SK-N-SH (cell line): ENCODE measurements at places on chromosomes 4 and X.

DNA sequence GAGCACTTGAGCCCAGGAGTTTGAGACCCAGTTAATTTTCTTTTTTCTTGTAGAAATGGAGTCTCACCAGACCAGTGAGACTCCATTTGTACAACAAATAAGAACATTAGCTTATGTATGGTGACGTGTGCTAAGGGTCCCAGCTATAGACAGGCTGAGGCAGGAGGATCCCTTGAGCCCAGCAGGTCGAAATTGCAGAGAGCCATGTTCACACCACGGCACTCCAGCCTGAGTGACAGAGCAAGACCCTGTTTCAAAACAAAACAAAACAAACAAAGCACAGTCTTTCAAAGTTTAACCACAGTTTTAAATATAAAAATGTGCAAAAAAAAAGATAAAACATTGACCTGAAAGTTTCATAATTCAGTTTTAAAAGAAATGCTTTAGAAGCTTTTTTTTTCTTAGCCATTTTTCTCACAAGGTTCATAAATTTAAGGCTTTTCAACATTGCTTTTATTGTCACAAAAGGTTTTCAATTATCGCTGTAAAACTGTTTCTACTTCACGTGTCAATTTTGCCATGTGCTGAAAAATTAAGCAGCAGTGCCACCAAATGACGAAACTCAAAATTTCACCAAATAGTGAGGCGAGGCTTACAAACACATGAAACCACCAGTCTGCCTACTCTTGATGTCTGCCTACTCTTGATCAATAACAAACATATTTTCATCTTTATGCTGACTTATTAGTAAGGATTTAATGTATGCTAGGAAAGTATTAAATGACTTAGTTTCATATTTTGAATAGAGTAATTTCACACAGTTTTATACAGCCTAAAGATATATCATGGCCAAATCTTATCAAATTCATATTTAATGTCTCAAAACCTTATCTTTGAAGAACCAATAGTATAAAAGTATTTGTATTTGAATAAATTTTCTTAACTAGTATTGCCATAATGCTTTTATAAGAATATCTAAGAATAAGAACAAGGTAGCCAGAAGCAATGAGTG is 126.3 kb downstream of the NEK1 start:
- DNase-seq, result peak; percentile 43

DNA sequence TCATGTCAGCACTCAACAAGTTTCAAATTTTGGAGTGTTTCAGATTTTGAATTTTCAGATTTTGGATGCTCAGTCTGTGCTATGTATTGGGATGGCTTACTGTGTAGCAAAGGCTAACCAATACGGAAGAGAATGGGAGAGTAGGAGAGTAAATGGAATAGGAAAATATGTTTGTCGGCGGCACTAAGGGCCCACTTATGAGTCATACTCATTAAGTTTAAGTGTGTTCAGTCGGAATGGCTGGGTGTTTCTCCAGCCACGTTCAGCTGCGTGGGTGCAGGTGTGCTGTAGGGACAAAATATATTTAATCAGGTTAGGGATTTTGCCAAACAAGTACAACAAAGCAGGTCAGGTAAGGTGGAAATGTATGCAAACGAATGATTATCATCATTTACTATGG is 13.6 kb downstream of the FTHL17 start:
- no peak for DNase-seq

DNA sequence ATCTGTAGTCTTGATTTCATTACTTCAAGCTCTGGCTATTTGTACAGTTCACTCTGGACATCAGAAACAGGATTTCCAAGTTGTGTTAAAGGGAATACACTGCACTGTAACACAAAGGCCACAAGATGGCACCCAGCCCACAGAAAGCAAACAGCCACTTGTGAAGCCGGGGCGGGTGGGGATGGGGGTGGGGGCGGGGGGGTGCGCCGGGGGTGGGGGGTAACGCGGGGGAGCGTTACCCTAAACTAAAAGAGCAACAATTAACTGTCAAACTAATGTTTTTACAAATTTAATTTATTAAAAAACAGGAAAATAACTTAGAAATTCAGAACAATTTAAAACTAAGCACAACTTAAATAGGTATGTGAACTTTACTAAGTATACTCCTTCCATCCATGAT is 27.3 kb downstream of the PRDX4 start:
- peak; percentile 67 for DNase-seq

DNA sequence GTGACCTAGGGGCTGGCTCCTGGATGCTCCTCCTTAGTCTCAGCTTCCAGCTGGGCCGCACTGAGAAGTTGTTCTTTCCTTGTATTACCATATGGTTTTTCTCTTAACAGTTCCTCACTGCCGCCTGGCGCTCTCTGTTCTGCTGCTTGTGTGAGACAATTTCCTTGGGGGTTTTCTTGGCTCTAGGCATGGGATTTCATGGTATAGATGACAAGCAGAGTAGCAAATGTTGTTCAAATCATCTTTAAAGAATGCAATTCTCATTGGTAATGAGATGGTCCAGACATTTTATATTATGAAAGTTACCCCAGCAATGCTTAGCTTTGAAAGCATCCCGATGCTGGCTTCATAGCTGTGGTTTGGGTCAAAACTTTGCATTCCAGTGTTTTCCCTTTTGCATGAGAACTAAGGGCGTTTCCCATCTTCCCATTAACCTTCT is 37.6 kb downstream of the SEPTIN11 start:
- no peak for DNase-seq

DNA sequence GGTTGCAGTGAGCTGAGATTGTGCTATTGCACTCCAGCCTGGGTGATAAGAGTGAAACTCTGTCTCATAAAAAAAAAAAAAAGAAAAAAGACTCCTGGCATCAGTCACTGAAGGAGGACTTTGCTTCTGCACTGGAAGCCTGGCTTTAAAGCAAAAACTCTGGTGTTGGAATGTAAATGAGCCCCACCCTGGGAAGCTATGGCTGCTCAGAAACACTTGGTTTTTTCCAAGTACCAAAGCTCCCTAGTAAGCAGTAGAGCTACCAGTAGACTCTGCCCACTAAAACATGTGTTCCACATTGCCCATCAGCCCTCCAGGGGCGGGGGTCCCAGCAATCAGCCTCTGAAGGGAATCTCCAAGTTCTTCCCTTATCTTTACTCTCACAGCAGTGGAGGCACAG is 154.4 kb downstream of the SHROOM3 start:
- DNase-seq, result no peak

- no peak for DNase-seq
Measured at GRCh38 chrX:37785569-37785968, 5.7 kb downstream of the CYBB start.

DNA sequence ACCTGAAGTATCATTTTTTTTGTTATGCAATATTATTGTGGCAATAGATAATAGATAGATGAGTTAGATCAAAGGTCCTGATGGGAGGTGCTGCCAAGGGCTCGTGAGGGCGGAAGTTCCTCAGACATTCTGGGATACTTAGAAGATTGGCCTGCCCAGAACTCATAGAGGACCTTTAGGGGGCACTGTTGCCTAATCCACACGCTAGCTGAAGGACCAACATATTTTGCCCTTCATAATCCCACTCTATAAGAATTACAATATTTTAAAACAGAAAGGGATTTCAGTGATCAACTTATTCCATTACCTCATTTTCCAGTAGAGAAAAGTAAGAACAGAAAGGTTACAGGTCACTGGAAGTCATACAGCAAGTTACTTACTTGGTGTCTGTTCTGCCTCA is 22.9 kb upstream of the COX7B2 start:
- DNase-seq, result no peak

- DNase-seq, result no peak
Measured at GRCh38 chr4:83758285-83758684, 222.4 kb downstream of the GPAT3 start.

DNA sequence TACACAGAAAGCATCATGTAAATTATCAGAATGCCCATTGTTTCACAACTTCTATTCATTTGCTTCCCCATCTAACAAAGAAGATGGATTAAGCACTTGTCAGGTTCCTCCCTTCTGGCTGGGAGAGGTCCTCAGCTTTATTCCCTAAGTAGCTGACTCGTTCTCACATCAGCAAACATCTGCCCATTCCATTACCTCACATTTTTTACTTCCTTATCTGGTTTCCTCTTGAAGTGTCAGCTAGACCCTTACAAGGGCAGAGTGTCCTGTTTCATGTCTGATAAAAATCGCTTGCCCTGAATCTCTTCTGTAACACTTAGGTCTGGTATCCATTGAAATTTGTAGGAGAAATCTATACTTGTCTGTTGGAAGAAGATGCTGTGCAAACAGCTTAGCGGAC is 34.7 kb downstream of the TMPRSS11A start:
- DNase-seq, result no peak

DNA sequence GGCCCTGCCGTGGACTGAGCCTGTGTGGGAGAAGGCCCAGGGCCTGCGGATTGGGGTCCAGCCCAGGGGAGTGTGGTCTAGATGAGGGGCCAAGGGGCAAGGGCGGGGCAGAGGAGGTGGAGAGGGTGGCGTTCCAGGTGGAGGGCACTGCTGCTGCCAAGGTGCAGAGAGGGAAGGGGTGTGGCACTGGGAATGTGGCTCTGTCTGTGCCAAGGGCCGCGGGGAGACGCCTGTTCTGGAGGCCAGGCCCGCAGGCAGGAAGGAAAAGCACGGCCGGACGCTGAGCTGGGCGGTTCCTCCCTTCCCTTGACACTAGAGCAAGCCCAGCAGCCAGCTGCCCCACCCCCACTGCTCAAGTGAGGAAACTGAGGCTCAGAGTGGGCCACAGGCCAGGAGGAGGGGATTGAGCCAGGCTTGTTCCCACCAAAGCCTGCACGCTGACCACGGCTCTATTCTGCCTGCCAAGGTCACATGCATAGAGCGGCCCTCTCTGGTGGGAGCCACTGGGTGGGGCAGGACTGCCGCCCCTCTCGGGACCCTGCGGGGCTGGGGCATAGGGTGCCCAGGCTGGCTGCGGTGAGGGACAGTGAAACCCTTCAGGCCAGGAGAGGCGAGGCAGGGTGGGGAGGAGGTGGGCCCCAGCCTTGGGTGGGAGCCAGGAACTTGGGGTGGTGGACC is 13.0 kb downstream of the SH3BP2 start:
- DNase-seq, result no peak

DNA sequence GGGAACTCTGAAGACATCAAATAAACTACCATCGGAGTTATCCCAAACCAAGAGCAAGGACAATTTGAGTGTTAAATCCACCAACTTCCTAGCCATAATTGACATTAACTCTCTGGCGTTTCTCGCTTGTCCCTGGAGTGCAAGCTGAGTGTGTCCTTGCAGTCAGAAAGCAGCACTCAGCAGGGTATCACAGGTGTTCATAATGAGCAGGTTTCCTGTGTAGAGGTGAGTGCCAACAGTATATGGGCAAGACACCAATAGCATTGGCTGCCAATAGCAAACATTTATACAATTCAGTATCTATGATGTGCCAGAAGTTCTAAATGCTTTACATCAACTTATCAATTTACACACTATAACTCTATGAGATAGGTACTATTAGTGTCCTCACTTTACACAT is 11.2 kb downstream of the BLTP1 start:
- DNase-seq, result no peak

- DNase-seq, result peak; percentile 89
Measured at GRCh38 chr4:47485047-47485692, at the start of gene ATP10D. ATP10D (plus strand) TSS chr4:47485275; CDS start chr4:47512541, 27,266 bp downstream.

DNA sequence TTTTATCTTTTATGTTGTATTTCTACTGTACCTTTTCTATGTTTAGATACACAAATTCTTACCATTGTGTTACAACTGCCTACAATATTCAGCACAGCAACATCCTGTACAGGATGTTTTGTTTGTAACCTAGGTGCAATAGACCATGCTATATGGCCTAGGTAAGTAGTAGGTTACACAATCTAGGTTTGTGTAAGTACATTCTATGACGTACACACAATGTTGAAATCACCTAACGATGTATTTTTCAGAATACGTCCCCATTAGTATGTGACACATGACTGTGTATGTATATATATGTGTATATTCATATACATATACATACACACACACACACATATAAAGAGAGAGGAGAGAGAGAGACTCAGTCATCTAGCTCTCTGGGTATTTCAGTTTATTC is 103.5 kb downstream of the CLNK start:
- DNase-seq, result no peak

DNA sequence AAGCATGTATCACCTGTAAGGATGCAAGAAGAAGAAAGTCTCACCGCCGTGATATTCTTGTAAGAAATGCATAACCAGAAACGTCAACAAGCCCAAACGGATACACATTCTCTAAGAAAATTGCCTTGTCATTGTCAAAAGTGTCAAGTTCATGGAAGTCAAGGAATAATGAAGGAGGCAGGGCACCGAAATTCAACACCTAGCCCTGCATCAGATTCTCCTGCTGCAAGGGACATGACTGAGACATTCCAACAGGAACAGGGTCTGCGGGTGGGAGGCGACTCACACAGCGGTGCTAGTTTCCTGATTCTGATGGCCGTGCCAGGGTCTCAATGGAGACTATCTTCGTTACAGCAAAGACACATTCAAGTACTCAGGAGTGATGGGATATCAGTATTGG is 26.7 kb downstream of the IRF2 start:
- no peak for DNase-seq

GRCh38 chrX:116607776-116608175 is 145.0 kb upstream of the CT83 start:
- no peak for DNase-seq
